Endothelial cell (in vitro differentiated cells): ENCODE measurements at places on chromosomes 16 and 17.

GRCh38 chr16:18816286-18816685 lies 14.9 kb upstream of the ARL6IP1 start:
- no peak for DNase-seq

DNA sequence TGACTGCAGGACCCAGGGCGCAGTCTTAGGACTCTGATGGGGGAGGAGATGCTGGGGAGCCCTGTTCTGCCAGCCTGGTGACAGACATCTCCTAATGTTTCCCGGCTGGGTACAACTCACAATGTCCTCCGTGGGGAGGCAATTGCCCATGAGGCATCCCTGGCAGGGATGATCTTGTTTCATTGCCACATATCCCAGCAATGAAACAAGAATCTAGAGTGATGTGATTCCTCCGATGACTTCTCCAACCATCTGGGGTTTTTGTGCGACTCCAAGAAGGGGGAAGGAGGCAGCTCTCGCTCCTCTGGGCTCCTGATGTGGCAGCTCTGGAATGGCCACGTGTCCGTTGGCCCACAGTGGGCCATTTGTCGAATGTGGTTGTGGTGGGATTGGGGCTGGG lies 255.8 kb downstream of the SEC14L1 start:
- DNase-seq, result no peak

GRCh38 chr17:73742948-73743381 lies 98.7 kb upstream of the SDK2 start:
- no peak for DNase-seq

DNA sequence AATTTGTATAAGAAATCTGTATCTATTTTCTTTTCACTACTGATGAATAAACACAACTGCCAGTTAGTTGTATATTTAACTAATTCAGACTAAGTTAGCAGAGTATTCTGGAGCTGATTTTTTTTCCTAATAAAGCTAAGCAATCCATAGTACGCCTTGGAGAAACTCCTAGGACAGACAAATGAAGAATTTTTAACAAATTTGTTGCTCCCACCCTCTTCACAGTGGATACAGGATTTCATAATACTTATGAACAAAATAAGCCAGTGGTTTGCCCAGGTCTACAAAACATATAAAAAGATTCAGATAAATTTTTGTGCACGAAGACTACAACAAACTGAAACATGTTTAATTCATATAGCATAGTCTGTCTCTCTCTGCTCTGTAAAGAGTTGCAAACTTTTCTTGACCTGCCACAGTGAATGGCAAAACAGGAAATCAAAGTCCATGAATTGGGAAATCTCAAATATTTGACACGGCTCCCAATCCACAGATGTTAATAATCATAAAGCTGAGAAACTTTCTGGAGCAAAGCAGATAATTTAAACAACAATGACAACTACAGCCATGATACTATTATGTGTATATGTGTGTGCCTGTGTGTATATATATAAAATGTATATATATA lies 594 bp upstream of the ABCA6 start:
- DNase-seq, result no peak
